Stimulated activated CD8-positive, alpha-beta memory T cell treated with anti-CD3 and anti-CD28 coated beads, Interleukin-7, amount 100 ng/mL, for 24 hours (primary cell): ENCODE measurements at places on chromosomes 4 and X.

- DNase-seq, result no peak
Observed at GRCh38 chrX:18674417-18674787, 2.5 kb upstream of the RS1 start.

GRCh38 chr4:101141855-101142254 lies 205.5 kb downstream of the PPP3CA start:
- no peak for DNase-seq

DNA sequence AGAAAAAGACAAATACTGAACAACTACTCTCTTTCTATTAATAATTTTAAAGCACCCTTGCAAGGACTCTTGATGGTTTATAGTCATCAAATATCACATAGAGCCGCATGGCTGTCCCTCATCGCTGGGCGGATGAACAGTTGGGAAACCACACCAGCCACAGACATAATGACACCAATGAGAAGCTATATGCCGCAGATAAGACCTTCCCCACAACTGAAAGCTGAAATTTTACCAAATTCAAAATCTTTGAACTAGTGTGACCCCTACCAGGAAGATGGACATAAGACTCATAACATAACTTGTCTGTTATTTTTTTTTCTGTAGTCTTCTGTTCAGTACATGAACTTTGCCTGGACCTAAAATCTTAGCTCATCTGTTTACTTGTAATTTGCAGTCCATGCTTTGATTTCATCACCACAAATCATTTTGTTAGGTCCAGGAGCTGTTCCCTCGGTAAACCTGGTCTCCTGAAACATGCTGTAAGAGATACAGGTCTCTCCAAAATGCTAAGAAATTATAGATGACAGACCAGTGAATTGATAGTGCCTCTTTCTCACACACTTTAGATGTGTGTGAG lies 157.3 kb upstream of the RAPGEF2 start:
- DNase-seq, result no peak

DNA sequence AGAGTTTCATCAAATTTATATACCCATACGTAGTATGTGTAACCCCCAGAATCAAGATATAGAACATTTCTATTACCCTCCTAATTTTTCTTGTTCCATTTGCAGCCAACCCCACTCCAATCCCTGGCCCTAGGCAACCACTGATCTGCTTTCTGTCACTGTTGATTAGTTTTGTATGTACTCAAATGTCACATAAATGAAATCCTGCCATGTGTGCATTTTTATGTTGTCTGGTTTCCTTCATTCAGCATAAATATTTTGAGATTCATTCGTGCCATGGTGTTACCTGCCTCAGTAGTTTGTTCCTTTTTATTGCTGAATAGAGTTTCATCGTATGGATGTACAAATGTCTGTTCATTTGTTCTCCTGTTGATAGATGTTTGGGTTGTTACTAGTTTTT lies 126.3 kb downstream of the MID1IP1 start:
- no peak for DNase-seq

GRCh38 chrX:104432321-104432720 lies 133.7 kb upstream of the IL1RAPL2 start:
- no peak for DNase-seq

- no peak for DNase-seq
Observed at GRCh38 chrX:15274946-15275345, 5.1 kb upstream of the ASB9 start.

- no peak for DNase-seq
Observed at GRCh38 chr4:172813359-172813923, 355.2 kb upstream of the GALNT7 start.

- DNase-seq, result no peak
Observed at GRCh38 chr4:185708348-185708747, 103.6 kb downstream of the SORBS2 start.

GRCh38 chr4:18882468-18882867 lies 860.9 kb upstream of the LCORL start:
- DNase-seq, result no peak

- no peak for DNase-seq
Observed at GRCh38 chr4:567457-568350, 8.4 kb downstream of the TMEM271 start.

GRCh38 chrX:80423744-80424143 lies 3.5 kb downstream of the TENT5D start:
- no peak for DNase-seq

DNA sequence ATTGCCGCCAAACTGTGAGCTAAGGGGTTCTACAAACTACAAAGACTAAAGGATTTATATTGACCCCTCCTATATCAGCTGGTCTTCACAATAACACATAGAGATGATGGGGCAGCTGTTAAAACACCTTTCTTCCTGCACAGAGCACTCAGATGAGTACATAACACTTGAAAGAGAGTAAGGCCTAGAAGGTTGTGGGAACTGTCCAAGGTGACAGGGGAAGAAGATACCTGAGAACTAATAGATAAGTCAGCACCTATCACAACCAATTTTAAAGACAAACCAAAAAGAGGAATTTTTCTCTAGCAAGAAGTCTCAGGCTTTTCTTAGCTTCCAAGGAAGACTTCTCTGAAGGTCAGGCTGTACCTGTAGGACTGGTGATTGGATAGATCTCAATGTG lies 19.1 kb upstream of the CXCL6 start:
- DNase-seq, result no peak
